ENCODE measurements at places on chromosomes 3 and 15.

DNA sequence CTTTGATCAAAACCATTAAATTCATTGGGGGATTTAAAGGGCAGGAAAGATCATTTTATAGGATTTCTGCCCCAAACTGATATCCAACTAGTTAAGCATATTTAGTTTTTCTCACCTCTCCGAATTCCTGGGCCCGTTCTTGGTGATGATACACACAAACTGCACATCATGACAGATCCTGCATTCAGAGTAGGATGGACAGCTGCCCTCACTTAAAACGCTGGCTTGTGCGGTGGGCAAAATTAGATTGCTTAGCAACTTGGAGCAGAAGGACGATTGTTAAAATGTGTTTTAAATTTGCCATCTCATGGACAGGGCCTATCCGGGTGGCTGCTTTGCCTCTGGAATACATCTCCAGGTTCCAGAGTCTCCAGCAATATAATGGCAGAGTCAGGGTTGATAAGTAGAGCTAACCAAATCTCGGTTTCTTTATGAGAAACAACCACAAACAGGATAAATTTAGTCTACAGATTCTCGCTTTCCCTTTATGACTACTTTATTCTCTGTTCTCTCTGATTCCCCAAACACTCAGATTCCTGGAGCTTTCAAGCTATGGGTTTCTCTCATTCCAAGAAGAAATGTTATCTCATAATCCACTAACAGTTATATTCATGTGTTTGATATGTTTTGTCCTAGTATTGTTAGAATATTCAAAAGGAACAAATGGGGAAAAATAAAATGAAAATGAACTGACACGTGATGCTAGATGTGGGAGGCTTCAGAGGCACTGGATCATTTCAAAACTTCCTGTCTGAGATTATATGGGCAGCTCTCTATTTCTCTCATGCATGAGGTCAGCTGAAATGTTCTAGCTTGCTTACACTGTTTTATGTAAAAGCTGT is 1014.1 kb upstream of the SEMA6D start:
- no peak for DNase-seq

- DNase-seq, result no peak
Observed at GRCh38 chr3:96182756-96183155, 631.6 kb upstream of the EPHA6 start.

- DNase-seq, result no peak
Observed at GRCh38 chr15:61749169-61749568, 311.1 kb downstream of the VPS13C start.

DNA sequence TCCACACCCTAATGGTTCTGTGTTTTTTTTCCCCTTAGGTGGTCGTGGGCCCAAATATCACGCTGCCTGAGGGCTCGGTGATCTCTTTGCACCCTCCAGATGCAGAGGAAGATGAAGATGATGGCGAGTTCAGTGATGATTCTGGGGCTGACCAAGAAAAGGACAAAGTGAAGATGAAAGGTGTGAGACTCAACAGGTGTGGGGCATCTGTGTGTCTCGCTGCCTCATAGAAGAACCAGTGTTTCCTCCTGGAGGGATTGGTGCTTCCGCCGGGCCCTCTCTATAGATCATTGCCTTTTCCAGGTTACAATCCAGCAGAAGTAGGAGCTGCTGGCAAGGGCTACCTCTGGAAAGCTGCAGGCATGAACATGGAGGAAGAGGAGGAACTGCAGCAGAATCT is 7.0 kb downstream of the EIF2B5 start:
- DNase-seq, result no peak

DNA sequence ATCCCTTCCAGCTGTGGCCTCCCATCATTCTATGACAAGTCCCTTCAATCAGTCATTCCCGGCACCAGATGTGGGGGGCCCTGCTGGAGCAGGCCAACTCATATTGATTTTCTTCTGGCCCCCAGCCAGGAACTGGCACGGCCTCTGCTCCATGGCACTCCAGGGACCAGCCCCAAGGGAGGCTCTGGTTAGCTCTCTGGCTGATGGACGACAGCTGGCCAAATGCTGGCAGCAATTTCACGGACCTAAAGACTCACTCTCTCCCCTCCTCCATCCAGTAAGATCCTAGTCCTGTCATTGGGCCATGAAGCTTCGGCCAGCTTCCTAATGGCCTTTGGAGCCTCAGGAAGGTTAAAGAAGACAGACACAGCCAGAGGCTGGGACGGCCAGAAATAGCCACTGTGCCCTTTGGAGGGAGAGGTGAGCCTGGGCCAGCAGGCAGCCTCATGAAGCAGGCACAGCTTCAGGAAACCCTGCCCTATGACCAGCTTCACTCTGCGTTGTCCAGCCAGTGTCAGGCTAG is 131.0 kb downstream of the MEX3B start:
- peak; percentile 93 for DNase-seq

DNA sequence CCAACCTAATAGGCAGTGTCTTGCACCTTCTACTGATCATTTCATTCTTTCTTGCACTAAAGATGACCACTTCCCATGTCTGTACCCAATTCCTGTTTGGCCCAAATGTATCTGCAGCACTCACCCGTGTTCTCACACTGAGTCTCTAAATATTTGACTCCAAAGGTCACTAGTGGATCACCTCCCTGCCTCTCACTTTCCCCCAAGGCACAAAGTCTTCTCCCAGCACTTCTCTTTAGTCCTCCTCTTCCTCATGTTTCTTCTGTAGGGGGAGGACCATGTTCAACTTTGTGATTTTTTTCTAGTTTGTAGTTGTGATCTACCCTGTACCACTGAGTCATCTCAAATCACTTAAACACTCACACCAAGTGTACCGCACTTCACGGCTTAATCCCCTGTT is 13.9 kb downstream of the NR1I2 start:
- DNase-seq, result no peak

DNA sequence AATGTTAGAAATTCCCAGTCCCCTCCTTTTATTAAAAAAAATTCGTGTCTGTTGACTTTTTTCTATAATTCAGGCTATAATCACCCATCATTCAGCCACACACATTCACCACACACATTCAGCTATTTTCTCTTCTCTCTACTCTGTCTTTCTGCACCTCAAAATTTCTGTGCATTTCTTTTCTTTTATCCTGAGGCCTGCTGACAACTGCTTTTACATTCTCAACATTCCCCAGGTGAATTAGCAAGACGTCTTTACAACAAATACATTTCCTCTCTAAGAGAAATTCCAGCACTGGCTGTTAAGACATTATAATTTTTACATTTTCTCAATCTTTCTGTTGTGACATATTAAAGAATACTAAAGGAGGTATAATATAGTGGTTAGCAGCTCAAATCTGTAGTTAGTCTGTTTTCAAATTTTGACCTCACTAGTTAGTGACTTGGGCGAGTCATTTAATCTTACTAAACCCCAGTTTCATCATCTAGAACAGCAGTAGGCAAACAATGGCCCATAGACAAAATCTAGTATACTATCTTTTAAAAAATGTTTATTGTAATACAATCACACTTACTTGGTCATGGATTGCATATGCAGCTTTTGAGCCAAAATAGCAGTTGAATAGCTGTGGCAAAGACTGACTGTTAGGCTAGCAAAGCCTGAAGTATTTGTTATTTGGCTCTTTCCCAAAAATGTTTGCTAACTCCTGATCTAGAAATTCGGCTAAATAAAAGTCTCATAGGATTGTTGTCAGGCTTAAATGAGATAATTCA is 350.7 kb downstream of the NSUN3 start:
- DNase-seq, result no peak

DNA sequence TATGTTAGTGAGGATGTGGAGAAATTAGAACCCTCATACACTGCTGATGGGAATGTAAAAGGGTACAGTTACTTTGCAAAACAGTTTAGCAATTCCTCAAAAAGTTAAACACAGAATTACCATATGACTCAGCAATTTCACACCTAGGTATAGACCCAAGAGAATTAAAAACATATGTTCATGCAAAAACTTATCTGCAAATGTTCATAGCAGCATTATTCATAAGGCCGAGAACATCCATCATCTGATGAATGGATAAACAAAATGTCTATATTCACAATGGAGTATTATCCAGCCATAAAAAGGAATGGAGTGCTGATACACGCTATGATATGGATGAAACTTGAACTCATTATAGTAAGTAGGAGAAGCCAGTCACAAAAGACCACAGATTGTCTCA is 10.3 kb downstream of the SEC13 start:
- no peak for DNase-seq

DNA sequence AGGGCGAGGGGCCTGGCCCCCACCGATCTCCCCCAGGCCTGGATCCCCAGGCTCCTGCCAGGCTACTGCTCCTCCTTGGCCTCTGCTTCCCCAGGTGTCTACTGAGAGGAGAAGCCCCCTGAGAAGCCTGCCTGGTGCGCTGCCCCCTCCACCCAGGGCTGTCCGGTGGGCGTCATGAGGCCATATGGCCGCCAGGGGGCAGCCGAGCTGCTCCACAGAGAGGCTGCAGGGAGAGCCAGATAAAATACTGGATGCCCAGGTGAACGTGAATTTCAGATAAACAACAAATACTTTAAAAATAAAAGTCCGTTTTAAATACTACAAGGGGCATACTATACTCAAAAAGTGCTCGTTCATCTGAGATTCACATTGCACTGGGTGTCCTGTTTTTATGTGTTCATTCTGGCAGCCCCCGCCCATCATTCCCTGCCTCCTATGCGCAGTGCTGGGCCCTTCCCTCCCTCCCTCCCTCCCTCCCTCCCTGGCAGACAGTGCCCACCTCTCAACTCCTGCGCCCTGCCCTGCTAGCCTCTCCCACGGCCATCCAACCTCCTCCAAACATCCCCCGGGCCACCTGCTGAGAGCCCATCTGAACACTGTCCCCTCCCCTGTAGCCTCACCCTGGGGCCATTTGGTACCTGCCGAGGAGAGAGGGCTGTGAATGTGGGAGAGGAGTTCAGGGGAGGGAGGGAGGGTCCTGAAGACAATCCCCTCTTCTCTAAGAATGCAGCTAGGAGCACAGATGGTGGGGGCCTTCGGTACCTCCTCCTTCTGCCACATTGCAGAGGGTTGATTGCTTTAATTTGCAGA is 29.6 kb downstream of the PSTPIP1 start:
- peak; percentile 31 for DNase-seq

- DNase-seq, result no peak
Observed at GRCh38 chr3:17833786-17834559, 91.5 kb upstream of the TBC1D5 start.

DNA sequence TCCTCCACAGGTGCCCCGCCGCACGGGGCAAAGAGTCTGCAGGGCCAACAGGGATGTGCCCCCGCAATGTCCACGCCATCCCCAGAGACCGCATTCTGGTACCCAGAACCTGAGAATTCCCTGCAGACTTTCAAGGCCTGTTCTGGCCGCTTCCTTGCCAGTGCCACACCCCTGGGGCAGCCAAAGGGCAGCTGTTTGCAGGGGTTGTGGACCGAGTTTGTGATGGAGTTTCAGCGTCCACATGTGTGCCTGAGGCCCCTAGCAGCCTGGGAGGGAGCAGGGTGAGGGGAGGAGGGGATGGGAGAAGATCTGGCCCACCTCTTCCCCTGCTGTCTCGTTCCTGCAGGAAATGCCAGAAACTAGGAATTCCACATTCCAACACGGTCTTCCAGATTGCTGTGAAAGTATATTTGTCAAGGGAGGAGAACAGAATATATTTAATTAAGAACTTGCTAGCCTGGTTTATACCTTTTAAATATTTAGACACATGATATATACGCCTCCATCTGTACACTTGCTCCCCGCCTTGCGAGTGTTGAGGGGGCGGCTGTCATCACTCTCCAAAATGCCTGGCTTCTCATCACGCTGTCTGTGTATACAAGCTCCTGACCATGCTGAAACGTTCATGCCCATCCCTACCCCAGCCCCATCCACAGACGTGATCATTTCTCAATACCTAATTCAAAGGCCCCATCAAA is 31.1 kb upstream of the RASA2 start:
- DNase-seq, result no peak

- DNase-seq, result no peak
Observed at GRCh38 chr3:127814325-127814781, 8.0 kb downstream of the MGLL start.

DNA sequence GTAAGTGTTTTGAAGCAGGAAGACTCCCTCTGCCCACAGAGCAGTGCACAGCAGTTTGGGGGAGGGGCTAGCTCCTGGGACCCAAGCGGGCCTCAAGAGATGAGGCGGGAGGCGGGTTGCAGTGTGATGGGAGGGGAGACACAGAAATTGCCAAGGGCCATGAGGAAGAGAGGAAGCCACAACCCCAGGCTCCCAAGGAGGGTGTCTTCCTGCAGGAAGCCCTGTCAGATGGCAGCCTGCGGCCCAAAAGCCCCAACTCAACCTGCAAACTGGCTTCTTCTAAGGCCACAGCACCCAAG is 7.3 kb upstream of the ISLR2 start:
- no peak for DNase-seq

- DNase-seq, result no peak
Observed at GRCh38 chr3:120172070-120172469, 77.8 kb upstream of the GSK3B start.

DNA sequence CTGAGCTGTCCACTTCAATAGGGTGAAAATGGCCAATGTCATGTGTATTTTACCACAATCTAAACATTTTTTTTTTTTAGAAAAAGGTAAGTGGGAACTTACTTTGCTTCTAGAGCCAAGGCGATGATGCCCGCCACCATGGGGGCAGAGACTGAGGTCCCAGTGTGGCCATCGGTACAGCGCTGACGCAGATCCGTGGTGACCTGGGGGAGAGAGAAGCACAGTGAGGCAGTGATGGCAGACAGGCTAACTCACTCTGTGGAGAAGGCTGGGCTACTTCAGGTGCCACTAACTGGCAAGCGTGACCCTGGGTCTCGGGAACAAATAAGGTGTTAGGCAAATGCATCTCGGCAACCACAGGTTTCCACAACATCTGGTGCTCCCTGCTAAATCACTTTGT is 94.3 kb upstream of the SNRPA1 start:
- no peak for DNase-seq

DNA sequence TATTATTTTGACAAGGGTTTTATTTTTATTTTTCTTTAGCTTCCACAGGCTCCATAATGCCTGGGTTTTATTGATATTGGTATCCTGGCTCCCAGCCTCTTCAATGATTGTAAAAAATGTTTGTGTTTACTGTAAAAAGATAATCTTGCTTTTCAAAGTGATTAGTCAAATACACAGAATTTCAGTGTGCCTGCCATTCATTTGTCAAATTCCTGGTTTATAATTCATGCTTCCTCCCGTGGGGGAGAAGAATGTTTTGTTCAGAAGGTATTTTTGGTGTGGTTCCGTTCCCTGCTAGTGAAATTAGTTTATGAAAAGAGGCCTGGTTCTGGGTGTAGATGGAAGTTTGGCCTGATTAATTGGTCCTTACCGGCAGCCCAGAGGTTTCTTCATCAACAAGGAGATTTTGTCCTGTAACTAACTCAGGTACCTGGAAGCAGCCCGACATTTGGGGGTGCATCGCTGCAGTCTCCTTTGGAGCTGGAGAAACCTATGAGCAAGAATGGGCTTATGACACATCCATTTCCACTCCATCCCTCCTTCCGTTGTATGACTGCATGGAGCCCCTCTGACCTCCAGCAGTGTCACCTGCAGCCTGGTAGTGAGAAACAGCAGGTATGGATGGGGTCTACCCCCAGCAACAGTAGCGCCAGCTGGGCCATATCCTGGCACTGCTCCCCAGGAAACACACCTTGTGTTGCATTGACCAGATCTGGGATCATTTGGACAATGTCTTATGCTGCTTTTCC is 101.5 kb downstream of the PGPEP1L start:
- DNase-seq, result no peak

Measured in NCI-H1092 (cell line).